ENCODE measurements at places on chromosomes 11 and 22.

DNA sequence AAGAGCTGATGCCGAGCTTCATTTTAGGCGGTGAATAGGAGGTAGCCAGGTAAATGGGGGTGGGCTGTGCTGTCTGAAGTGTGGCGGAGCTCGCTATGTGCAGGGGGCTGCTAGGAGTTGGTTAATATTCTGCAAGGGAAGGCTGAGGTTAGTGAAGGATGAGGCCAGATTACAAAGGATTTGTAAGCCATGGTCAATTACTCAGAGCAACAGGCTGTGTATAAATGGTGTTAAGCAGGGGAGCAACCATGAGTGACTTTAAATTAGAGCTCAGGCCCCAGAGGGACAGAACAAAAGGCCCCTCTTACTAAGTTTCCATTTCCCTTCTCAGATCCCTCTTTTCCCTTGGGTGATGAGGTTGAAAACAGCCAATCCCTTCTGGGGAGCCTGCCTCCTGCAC, 7.3 kb upstream of the MCAM start:
- no peak for DNase-seq

GRCh38 chr22:32331918-32332725, 25.5 kb upstream of the RFPL3 start:
- no peak for DNase-seq

DNA sequence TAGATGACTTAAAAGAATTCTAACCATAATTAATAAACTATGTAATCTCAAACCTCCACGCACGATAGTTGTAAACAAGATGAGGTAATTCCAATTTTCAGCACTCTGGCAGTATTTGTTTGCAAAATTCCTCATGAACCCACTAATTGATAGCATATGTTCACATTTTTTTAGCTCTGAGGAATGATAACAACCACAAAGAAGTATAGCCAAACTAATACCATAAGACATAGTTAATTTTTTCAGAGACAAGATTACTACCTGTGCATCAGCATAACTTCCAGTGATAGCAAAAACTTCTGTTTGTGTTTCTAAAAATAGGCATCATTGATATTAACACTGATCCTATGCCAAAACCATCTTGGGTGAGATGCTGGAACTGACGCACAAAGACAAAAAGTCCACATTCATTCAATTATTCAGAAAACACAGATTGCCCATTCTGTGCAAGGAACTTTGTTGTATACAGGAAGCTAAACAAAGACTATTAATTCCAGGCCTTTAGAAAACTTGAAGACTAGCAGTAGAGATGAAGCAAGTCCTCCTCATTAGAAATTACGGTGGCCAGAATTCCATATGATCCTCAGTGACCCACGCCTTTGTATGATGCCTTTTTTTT, 57.7 kb downstream of the PDGFD start:
- DNase-seq, result no peak

DNA sequence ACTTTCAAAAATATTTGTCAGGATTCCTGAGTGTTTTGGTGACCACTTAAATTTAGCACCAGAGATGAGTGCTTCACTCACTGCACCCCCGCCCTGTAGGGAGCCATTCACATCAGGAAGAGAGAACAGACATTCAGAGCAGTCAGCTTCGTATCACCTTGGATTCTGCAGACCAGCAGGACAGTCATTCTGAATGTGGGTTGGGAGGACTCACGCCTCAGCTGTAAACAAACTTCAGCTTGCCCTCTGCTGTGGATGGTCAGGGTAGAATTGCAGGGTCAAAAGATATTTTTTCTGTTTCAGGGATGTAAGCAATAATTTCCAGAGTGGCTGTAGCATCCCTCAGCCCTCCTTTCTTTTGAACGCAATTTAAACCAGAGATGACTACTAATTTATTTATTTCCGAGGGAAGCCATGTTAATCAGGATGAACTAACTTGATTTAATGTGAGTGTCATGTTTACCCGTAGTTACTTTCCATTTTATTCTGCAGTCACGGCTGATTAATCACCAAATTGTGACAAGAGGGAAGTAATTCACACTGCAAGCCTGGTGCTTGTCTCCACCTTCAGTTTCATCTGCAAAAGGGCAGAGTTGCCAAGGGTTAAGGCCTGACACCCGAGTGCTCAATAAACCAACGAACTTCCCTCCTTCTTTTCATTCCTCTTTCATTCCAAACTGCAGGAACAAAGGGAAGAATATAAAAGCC, 174.2 kb upstream of the DDI1 start:
- DNase-seq, result no peak

DNA sequence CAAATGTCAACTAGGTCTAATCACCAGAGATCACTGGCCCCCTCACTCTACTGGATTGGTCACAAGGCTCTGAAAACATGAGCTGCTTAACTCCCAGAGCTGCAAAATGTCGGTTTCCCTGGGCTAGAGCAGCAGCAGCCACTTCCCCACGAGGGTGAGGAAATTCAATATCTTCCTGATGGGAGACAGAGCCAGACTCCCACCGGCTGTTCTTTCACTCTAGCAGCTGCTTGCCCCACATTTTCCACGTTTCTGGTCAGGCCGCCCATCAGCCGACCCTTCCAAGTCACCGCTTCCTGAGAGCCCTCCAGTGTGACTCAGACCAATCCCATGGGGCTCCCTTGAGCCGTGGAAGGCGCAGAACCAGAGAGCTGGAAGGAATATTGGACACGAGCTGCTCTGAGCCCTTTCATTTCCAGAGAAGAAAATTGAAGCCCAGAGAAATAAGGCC, 227.0 kb downstream of the ADAMTS15 start:
- no peak for DNase-seq

DNA sequence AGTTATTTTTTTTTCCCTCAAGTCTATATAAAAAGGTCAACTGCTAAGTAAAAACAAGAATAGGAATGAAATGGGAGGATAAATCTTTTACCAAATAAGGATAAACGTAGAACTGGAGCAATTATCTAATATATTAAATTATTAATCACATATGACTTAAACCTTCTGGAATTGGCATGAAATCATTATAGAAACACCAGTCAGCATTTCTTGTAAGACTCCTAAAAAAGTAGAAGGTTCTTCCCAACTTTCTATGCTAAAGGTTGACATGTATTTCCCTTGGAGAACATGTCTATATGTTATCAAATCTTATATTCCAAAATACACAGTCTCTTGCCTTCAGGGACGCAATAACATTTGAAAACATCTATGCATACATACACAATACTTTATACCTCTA, 143.2 kb downstream of the SBF2 start:
- no peak for DNase-seq

DNA sequence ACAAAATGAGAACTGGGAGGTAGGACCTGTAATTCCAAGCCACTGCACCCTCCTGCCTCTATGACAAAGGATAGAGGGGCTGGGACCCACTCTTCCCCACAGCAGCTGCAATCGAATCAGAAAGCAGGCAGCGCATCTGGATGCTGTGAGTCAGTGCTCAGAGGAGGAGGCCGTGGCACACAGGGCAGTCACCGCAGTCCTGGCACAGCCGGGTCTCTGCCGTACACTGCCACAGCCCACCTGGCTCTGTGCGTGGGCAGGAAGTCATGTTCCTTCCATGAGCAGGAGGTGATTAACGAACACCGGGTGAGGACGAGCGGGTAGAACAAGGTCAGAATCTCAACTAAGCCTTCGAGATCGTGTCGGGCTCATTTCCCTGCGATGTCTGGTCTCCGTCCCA, 30.2 kb upstream of the PPFIA1 start:
- DNase-seq, result no peak

- no peak for DNase-seq
Measured at GRCh38 chr22:49063545-49063890, 764.2 kb downstream of the BRD1 start.

DNA sequence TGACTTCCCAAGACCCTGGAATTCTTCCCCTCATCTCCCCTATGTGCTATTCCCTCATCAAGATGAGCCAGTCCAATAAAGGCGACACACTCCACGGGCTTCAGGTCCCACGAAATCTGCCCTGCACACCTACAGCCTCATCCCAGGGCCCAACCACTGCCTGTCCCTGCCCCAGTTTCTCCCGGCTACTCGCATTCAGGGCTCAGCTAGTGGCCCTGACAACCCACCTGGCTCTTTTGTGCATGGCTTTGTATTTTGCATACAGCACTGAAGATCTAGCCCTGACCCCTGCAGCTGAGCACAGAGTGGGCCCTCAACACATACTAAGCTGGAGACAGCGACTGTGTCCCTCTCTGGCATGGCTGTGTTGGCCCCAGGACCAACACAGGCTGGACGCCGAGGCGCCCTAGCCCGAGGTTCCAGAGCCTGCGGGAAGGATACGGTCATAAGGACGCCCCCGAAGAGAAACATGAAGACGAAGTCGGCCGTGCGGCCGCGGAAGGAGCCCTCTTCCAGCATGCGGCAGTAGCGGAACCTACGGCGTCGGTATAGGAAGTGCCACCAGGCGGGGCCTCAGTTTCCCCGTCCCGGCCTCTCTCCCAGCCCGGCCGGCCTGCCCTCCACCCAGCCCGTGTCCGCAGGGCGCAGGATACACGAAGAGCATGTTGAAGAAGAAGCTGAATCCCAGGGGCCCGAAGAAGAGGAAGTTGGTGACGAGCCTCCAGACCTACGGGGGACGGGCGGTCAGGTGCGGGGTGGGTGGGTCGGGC, 710 bp downstream of the DERL3 start:
- DNase-seq, result no peak

- DNase-seq, result no peak
Measured at GRCh38 chr11:128045094-128045725, 542.1 kb downstream of the ETS1 start.

- DNase-seq, result peak; percentile 26
Measured at GRCh38 chr11:19320827-19321226, 80.1 kb upstream of the E2F8 start.
